ENCODE measurements at places on chromosomes 3 and 15.

- no peak for DNase-seq
Observed at GRCh38 chr3:164326714-164327113, 751.6 kb downstream of the SI start.

DNA sequence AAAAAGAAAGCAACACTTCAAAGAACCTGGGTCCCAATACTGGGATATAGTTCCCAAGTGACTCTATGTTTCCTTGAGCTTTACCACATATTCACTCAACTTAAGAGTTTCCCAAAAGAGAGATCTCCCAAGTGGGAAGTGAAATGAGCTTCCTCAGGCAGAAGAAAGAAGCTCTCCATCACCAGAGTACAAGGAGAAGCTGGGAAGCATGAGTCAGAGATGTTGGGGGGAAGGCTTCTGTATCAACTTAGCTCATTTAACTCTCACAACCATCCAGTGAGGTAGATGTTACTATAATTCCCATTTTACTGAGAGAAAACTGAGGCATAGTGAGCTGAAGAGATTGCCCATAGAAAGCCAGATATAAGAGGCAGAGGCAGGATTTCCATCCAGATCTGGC, 47.0 kb upstream of the TRIM42 start:
- no peak for DNase-seq

DNA sequence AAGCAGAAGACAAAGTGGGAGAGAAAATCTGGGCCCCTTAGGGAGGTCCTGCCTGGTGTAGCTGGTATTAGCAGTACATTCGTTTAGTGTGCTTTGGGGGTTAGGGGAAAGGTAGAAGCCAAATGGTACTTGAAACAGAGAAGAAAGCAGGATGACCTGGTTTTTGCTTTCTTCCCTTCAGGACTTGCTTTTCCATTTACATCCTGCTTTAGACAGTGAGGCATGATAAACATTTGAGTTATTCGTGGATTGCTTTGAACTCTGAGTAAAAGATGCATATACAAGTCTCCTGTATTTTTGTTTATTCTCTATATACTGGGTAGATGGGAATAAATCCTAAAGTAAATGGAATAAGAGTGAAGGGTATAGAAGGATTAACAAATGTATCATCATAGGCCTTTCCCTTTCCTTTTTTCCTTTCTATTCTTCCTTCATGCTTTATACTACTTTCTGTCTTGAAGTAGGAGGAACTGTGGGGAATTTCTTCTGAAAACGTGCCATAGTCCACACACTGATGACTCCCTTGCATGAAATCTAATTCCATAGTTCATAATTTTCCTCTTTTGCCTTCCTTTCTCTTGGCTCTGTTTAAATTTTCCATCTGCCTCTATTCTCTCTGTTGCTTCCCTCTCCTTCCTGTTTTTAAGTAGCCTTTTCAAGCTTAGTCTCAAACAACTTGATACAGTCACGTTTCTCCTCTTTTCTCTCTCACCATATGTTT, 139.5 kb upstream of the RBMS3 start:
- no peak for DNase-seq

DNA sequence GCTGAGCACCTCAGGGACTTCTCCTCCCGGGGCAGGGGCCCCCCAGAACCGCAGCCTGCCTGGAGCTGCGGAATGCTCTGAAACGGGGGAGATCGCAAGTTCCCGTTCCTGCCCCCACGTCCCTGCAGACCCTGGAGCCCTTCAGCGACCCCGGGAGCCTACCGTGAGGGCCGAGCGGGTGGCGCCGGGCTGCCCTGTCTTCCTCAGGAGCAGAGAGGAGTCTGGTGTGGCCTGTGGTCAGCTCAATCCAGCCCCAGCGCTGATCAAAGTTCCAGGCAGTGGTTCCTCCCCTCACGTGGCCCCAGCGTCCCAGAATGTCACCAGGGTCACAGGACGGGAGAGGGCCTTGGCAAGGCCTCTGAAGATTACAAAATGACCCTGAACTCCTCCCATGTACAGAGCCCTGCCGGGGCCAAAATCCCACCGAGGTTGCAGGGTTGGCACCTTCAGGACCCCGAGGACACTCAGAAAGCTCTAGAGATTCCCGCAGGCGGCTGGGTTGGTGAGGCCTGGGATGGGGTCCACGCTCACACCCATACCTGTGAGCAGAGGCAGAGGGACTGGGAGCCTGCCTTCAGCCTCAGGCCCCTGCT, at the start of gene CPN2:
Gene CPN2, minus strand, starts transcription at position 249 of the 593 bp plus-strand sequence. CDS start 8,626 bp downstream, outside the sequence.
- DNase-seq: no peak

GRCh38 chr3:45673273-45673672, 15.9 kb upstream of the SACM1L start:
- DNase-seq: no peak

- peak; percentile 61 for DNase-seq
Observed at GRCh38 chr15:75230551-75231371, 27.4 kb upstream of the GOLGA6C start.

- DNase-seq: no peak
Observed at GRCh38 chr3:24525022-24525421, 30.4 kb upstream of the THRB start.

- no peak for DNase-seq
Observed at GRCh38 chr15:58057559-58057958, 8.0 kb downstream of the ALDH1A2 start.

DNA sequence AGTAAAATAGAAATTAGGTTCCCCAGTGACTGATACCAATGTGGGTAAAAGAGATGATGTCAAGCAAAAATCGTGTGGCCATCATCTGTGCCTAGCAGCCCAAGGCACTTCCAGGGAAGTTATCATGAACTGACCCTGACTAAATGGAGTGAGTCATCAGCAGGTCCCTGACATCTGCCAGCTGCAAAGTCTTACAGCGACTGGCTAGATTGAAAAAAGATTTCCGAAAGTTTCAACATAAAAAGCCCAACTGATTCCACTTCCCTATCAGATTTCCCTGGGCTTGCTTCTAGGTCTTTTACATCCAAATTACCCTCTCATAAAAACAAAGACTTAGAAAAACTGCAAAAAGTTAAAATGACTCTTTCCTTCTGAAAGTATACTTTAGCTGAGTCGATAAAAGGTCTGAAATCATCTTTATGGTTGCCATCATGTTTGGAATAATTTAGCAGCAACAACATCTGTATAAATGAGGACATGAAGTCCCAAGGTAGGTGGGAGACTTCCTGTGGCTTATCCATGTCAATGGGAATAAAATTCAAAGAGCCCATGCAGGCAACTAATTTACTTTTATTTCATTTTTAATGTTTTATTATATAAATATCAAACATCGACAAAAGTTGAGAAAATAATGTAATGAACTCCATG, 342.8 kb downstream of the ERC2 start:
- peak; percentile 16 for DNase-seq

GRCh38 chr3:130757611-130758150, 11.1 kb upstream of the PIK3R4 start:
- no peak for DNase-seq

- DNase-seq: no peak
Observed at GRCh38 chr3:185646382-185647133, 60.5 kb downstream of the SENP2 start.

DNA sequence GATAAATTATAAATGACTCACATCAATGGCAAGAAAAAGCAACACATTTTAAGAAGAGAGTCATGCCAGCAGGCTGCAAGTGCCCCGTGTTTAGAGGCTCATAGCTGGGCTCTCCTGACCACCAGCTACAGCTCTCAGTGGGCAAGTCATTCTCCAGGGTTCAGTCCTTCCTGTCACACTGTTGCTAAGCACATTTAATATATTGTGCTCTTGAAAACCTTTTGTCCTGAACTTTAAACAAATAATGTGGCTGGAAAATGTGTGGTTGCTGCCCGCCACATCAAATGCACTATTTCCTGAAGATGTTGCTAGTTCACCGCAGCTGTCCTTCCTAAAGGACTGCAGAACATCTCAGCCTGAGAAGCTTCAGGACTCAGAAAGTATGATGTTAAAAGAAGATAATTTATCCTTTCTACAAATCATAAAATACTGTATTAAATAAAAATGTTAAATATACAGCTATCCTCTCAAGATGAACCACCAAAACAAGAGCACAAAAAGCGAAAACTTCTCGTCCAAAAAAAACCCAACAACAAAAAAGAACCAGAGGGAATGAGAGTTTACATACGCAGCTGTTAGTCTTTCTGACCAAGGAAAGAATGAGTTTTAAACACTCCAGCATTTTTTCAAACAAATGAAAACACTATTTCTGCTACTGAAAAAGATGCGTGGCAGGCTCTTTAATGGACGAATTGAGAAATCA, 951 bp downstream of the TARS3 start:
- DNase-seq: peak; percentile 40

GRCh38 chr15:41689834-41690233, 29.6 kb downstream of the MGA start:
- no peak for DNase-seq

GRCh38 chr3:114453361-114453780, 159.5 kb downstream of the TIGIT start:
- no peak for DNase-seq
